ENCODE measurements at places on chromosomes 2 and 18.

GRCh38 chr18:59052965-59053820 is 86.5 kb upstream of the SEC11C start:
- no peak for DNase-seq

DNA sequence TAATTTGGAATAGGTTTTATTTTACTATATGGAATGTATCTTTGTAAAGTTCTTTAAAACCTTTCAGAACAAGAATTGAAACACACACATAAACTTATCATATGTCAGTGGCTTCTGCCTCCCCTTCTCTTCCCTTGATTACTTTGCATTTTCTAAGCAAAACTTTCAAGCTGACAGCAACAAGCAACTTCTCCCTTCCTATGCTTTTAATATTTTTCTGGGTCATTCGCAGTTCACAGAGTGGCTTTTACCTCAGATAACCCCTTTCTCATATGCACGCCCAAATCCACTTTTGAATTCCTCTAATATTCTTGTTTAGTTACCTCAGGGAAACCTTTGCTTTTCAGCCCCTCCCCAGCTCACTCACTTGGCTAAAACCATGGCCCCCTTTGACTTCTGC is 36.7 kb upstream of the CDC42EP3 start:
- no peak for DNase-seq

GRCh38 chr18:30684825-30685481 is 357.6 kb downstream of the DSC3 start:
- DNase-seq = no peak

DNA sequence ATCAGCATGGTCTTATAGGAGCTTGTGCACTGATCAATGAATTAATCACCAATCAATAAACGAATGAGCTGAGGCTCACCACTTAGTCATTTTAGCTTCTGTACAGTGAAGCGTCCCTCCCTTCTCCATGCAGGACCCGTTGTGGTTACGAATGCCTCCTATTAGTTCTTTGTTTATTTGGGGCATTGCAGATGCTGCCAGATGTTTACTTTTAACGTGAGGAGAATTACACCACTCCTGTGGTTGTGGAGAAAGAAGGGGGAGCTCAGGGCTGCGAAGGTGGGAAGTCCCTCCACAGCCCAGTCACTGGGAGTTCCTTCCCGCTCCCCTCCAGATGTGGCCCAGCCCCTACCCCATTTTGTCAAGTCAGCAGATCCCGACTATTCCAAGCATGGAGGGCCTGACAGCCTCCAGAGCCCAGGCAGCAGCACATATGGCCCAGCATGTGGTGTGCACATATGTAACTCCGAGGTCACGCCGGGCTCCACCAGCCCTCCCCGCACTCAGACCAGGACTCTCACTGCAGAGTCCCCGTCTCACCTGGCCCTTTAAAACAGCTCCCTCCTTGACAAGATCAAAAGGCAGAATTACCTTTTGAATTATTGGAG is 20.9 kb downstream of the PKDCC start:
- DNase-seq = peak; percentile 66

GRCh38 chr2:136407117-136407951 is 289.4 kb upstream of the CXCR4 start:
- no peak for DNase-seq

DNA sequence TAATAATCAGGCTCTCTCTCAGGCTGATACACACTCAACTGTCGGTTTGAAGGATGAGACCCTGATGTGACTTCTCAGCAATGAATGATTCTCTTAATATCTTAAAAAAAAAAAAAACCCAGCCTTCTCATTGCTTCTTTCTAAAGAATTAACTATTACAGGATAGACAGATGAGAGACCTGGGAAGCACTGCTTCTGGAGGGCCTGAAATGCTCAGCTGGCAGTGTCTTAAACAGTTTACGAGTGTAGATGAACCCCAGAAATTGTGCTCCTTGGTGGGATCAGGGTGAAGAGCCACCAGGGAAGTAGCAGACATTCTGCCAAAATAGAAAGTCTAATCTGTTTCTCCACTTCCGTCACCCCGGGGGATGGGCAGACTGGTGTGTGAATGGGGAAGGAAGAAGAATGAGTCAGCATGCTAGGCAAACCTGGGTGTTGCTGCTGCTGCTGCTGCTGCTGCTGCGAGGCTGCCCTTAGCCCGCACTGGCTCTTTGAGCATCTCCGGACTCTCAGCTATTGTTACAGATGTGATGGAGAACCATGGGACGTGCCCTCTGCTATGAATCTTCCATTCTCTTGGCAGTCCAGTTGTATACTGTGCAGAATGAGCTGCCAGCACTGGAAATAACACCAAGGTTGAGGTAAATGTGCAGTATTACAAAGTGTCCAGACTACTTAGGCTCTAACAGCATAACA is 158.4 kb downstream of the SETBP1 start:
- no peak for DNase-seq
